Muscle of back (tissue), 13 donors: ENCODE measurements at places on chromosomes 2 and 18. TPM values are rescaled to one million over a fixed set of nuclear protein-coding genes. Genes with fewer than 3 reads are reported as not detected.

WDR7 gene
- 11.8 TPM for polyA plus RNA-seq

- DNase-seq, result no peak
These were observed 54.7 kb downstream of the MTA3 start for GRCh38 chr2:42622943-42623676.

MC4R gene
- 0.07 TPM for polyA plus RNA-seq

ACOXL gene
- 0.13 TPM for polyA plus RNA-seq

MYL12A gene
- 781 TPM for polyA plus RNA-seq

GRCh38 chr2:37838541-37839167 is 86.4 kb upstream of the RMDN2 start:
- DNase-seq, result no peak

- DNase-seq, result no peak
These were observed 4.3 kb downstream of the COLEC11 start for GRCh38 chr2:3598912-3599854.

SERTAD2 gene
- 24.6 TPM for polyA plus RNA-seq

DNA sequence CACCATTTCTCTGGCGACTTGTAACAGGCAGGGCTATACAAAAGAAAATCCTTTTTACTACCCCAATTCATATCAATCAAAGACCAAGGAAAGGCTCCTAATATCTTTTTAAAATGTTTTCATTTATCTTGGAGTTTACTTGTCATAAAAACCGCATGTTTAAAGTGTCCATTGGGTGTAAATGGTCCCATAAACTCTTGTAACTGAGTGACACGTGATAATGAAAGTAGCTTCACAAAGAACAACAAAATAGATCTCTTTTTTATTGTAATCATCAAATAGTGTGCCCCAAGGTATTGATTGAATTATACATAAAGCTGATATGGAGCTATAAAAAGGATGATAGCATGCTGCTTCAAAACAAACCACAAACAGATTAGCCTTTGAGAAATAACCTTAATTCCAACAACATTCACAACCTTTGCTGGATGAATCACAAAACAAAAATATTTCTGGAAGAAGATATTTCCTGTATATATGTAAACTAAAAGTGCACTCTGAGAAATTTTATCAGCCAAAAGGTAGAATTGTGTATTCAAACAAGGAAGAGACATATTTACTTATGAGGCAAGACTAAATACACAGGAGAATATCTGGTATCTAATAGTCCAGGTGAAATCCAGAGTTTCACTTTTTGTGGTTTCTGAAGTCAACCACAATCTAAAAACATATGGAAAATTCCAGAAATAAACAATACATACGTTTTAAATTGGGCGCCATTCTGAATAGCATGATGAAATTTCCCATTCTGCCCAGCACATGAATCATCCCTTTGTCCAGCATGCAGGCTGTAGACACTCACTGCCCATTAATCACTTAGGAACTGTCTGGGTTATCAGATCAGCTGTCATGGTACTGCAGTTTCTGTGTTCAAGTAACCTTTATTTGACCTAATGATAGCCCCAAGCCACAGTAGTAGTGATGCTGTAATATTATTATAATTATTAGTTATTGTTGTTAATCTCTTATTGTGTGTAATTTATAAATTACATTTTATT is 237.5 kb downstream of the PIK3C3 start:
- no peak for DNase-seq

GRCh38 chr2:75480971-75481836 is 79.5 kb downstream of the EVA1A start:
- no peak for DNase-seq

RAX gene
- not detected for polyA plus RNA-seq
